Fibroblast of skin of right quadriceps (primary cell): ENCODE measurements at places on chromosomes 4 and X.

GRCh38 chrX:132689612-132690563, 201.1 kb upstream of the MBNL3 start:
- no peak for DNase-seq

GRCh38 chr4:110020139-110020538, 107.5 kb downstream of the EGF start:
- DNase-seq, result peak; percentile 67

DNA sequence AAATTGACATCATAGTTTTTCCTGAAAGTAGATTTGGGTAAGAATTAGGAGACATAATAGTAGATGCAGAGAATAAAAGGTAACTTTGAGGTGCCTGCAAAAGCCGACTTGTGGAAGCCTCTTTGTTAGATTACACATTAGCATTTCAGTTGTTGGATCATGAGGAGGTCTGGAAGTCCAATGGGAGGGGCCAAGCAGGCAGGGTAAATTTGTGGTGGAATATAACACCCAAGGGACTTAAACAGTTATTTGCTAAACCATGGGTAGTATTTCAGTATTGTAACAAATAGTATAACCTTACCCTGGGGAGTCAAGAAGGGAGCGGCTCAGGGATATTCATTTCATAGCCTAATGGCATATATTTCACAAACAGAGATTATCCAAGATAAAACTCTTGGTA, 810.7 kb upstream of the AMOT start:
- DNase-seq, result no peak

DNA sequence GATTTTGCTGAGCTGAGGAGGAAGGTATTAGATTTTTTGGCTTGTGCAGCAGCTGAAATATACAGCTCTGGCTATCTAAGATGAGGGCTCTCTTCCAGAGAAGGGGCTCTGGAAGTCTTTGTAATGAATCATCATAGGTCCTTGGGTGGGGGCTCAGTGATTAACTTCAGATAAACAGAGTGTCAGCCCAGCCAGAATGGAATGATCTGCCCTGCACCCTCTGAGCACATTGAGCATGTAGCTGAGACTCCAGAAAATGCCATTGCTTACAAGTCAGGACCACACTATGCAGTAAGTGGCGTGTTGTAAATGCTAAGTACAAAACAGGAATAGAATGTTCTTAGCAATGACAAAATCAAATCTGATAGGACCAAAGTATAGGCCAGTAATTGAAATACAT, 836.0 kb downstream of the PDHA2 start:
- no peak for DNase-seq

- no peak for DNase-seq
Observed at GRCh38 chrX:57817302-57817701, 93.0 kb downstream of the ZXDA start.

DNA sequence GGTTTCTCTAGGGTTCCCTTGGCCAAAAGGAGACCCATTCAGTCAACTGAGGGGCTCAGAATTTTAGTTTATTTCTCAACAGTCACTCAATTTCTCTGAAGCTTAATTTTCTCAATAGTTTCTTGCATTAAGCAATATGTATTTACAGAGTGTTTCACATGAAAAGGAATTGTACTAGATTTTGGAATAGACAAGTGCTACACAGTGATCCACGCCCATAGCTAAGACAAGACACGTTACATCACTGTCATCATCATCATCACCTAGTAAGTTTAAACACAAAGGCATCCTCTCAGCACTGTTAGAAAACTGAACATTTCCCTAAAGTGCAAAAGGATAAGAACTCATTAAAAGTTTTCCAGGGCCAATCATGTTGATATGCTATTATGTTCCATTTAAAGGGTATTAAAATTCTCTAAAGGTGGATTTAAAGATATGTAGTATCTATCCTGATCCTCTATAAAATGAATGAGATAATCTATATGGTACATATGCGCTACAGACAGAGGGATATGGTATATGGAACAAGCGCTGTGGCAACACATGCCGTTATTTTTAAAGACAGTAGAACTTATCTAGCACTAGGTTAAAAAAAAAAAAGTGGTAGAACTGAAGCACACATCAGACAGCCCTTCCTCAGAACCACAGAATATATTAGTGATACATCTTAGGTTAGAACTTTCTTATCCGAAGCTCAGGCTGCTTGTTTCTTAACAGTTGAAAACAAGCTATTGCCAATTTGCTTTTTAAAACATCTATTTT, 12.1 kb downstream of the PPA2 start:
- no peak for DNase-seq

DNA sequence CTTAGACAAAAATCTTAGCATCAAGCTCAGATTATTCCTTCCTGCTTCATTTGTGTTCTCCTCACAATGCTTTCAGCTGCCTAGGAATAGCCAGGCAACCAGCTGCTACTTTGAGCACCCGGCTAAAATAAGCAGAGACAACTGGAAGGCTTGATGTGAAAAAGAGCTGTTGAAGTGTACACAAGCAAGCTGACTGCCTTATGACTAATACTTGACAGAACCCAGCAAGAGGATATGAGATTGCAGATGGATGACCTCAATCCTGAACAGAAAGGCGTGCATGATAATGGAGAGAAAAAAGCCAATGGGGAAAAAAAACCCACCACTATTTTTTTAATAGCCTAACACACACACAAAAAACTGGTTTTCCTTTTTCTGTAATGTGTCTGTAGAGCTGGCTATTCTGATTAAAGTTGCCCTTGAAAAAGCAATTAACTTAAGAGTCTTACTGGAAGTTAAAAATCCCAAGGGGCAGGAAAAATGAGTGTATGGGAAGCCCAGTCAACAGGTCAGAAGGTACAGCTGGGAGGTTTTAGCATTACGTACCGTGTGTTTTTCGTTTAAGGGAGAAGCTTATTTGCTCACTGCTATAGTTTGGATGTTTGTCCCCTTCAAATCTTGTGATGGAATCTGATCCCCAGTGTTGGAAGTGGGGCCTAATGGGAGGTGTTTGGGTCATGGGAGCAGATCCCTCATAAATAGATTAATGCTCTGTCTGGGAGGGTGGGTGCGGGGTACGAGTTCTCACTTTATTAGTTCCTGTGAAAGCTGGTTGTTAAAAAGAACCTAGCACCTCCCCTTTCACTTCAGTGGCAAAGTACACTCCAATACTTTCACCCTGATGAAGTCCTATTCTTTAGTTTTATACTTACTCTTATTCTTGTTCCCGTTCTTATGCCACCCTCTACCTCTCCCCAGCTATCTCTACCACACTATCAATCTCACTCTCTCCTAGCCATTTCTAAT, 37.1 kb upstream of the HERC6 start:
- DNase-seq, result peak; percentile 81

DNA sequence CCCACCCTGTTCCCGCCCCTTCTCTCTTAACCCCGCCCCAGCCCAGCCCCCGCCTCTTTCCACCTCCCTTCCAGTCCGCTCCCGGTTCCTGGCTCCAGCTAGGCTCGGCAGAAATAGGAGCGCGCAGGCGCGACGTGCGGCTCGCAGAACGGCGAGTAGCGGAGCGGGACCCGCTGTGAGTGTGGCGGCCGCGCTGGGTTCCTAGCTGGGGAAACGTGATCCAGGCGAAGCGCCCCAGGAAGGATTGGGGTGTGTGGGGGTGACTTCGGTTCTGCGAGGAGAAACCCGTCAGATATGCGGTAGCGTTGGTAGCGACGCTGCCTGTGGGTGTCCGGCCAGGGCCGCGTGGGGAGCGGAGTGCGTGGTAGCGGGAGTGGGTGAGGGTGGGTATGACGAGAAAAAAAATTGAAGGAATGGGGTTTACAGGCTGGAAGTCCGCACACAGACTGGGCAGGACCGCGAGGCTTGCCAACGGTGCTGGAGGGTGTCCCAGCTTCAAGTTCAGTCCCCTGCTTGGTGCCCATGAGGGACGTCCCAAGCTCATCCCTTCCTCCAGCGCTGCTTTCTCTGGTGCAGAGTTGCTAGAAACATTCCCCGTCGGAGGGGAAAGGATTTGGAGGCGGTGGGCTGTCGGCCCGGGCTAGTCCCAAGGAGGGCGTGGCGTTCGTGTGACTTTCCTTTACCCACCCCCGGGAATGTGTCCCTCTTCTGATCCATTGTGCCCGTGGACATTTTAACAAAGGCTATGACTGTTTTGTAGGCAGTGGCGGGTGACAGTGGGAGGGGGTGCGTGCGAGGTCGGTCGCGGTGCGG, at the start of gene PRRG1:
Gene PRRG1, plus strand, starts transcription at position 144 of the 813 bp plus-strand sequence. CDS start 56,886 bp downstream, outside the sequence.
- DNase-seq, result peak; percentile 83

DNA sequence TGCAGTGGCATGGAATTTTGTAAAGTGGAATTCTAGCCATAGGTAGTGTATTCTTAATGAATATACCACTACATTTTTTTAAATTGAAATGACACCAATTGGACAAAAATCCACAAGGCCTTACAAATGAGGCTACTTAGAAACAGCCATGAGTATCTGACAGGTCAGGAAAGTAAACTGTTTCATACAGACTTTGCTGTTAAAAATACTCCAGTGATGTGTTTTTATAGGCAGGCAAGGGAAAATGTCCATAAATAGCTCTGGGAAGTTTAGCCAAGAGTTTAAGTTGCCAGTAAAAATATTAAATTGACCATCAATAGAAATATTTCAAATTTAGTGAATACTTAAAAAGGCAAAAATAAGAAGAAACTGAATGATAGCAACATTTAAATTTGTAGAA, 41.8 kb upstream of the PDLIM5 start:
- DNase-seq, result peak; percentile 23

DNA sequence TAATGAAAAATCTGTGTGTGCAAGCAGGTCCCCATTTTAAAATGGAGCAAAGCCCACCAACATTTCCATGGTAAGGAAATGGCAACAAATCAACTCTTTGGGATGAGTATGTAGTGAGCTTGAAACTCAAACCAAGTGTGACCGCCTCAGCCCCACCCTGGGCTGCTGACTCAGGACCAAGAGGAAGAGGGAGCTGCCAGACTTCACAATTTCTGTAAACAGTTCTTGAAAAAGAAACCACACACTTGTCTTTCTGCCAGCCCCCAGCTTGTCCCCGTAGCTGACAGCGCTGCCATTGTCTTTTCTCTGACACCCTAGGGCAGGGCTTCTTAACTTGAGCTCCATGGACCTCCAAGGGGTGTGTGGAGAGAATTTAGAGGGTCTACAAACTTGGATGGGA, 10.3 kb downstream of the RTL5 start:
- DNase-seq, result peak; percentile 76

DNA sequence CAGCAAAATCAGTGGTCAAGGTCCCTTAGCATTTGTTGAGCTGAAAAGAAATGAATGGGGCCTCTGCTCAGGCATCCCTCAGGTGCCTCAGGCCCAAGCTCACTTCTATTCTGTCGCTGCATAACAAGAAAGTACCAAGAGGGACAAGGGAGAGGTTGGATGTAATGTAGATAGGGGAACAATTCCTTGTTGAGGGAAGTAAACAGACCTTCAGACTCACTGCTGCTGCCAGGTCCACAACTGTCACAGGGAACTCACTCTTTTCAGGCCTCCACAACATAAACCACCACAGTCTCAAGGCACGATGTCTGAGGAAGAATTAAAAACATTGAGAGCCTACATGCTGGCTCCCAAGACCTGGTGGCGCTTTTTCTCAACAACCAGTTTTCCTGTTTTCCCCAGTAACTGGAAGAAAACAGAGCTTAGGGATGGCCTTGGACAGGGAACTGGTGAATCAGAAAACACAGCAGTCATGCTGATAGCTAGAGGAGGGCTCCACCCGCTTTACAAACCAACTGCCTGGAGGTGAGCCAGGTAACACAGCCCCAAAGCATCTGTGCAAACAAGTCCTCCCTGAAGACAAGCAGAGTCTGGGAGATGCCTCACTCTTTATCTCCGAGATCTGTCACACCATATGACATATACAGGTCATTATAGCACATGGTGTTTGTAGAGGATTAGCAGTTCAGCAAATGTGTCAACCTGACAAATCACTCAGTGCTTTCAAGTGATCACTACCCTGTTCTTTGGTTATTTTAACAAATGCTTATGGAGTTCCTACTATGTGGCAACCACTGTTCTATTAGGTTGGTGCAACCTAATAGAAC, 14.3 kb upstream of the AWAT1 start:
- DNase-seq, result no peak

DNA sequence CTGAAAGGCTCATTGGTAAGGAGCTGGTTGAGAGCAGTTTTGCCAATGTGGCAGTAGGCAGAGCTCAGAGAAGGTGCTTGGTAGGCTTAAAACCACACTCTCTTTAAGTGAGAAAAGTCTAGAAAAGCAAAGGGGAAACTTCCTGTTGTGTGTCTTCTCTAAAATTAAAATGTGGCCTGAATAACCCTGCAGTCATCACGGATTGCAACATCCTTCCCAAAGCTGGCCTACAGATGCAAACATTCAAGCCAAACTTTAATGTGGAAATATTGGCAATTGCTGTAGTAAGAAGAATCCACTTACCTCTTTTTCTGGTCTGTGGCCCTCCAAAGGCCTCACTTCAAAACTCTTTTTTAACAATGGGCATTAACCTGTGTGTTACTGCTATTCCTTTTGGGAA, 348.5 kb downstream of the OPHN1 start:
- DNase-seq, result peak; percentile 37

DNA sequence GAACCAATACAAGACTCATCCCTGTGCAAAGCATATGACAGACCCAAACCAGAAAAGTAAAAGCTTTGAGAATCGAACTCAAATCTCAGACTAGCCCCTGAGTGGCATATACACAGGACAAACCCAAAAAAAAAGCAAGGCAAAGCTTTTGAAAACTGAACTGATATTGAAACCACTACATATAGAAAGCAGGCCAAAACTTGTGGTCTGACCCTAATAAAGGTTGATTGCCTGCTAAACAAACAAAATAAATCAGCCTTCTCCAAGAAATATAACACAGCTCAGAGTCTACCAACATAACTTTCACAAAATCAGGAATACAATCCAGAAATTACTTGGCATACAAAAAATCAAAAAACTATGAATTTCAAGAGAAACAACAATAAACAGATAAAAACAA, 40.3 kb downstream of the LRBA start:
- DNase-seq, result no peak

DNA sequence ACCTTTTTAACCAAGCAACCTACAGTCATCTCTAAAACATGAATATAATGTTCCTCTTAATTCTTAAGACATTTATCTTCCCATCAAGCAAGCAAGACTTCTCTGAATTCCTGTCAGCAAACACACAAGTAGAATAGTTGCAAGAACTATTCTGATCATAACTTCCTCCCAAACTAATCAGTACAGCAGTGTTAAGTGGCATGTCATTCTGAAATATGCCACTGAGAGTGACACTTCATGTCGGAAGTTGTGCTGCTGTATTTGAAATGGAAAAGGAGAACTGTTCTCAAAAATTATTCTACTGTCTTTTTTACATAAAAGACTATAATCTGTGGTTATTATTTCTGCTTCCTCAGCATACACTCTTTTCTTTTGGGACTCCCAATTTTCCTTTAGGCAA, 546.6 kb downstream of the PCDH18 start:
- no peak for DNase-seq

GRCh38 chr4:61374447-61374891, 174.3 kb downstream of the ADGRL3 start:
- DNase-seq, result peak; percentile 48

GRCh38 chrX:73401591-73402266, 45.1 kb upstream of the CDX4 start:
- no peak for DNase-seq

- DNase-seq, result peak; percentile 31
Observed at GRCh38 chrX:132059973-132060540, 37.0 kb downstream of the STK26 start.

- DNase-seq, result no peak
Observed at GRCh38 chrX:22803353-22803752, 196.4 kb upstream of the DDX53 start.

- peak; percentile 80 for DNase-seq
Observed at GRCh38 chr4:158998624-158999023, 104.3 kb upstream of the RAPGEF2 start.

GRCh38 chr4:130608121-130608520, 1512.2 kb downstream of the C4orf33 start:
- DNase-seq, result no peak

GRCh38 chr4:6582889-6583490, 8.0 kb downstream of the MAN2B2 start:
- peak; percentile 20 for DNase-seq
